ENCODE measurements at places on chromosomes 6 and 20.

DNA sequence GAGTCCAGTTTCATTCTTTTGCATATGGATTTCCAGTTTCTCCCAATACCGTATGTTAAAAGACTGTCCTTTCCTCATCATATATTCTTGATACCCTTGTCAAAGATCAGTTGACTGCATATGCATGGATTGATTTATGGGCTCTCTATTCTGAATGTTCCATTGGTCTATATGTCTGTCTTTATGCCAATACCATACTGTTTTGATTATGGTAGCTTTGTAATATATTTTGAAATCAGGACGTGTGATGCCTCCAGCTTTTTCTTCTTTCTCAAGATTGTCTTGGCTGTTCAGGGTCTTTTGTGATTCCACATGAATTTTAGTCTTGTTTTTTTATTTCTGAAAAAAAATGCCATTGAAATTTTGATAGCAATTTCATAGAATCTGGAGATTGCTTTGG, 51.9 kb downstream of the KIZ start:
- DNase-seq, result no peak

- no peak for DNase-seq
These were observed 156.4 kb upstream of the SYNCRIP start for GRCh38 chr6:85798931-85799652.

DNA sequence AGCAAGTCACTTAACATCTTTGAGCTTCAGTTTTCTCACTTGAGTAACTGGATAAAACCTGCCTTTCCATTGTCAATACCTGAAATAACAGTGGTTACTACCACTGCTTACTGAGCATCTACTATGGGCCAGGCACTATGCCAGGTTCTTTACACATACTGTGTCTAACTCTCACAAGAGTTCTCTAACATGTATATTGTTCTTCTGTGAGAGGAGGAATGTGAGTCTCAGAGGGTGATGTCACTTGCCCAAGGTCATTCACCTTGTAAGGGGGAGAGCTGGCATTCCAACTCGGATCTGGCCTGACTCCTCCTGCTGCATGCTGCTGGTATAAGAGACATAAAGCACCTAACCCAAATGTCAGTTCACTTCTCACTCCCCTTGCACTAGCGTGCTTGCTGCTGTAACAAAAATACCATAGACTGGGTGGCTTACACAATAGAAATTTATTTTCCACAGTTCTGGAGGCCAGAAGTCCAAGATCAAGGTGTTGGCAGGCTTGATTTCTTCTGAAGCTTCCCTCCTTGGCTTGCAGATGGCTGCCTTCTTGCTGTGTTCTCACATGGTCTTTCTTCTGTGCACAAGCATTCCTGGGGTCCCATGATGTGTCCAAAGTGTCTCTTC, 21.9 kb upstream of the SGK2 start:
- peak; percentile 56 for DNase-seq

DNA sequence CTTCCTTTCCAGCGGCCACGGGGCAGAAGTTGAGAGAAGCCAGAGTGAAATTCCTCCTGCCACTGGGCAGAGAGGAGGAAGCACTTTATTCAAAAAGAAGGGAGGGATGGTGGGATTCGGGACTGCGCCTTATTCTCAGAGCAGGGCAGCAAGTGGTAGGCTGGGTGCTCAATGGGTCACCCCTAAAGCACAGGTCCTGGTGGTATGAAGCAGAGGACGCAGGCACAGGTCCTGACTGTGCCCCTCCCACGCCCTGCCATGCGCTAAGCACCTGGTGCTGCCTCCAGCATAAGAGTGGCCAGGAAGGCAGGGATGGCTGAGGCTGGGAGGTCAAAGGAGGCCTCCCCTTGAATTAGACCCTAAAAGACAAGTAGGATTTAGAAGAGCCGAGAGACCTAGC, 4.9 kb upstream of the GRM4 start:
- DNase-seq, result no peak

DNA sequence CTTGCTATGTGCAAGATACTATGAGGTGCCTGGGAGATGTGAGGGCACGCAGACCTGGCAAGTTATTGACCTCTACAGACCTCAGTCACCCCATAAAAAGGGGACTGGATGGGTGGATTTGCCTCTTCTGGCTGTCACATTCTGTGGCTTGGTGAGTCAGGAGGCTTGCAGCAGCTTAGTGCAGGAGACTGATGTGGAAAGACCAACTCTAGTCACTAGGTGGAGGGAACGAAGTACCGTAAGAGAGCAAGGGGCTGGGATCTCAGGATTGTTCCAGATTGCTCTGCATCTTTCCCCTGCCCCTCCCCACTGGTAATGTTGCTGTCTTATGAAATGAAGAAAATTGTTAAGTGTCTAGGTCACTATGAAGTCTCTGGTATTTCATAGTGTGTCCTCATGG, 3.3 kb downstream of the MAPRE1 start:
- DNase-seq, result peak; percentile 90

- DNase-seq, result no peak
These were observed 280.6 kb downstream of the HDGFL1 start for GRCh38 chr6:22849921-22850320.

DNA sequence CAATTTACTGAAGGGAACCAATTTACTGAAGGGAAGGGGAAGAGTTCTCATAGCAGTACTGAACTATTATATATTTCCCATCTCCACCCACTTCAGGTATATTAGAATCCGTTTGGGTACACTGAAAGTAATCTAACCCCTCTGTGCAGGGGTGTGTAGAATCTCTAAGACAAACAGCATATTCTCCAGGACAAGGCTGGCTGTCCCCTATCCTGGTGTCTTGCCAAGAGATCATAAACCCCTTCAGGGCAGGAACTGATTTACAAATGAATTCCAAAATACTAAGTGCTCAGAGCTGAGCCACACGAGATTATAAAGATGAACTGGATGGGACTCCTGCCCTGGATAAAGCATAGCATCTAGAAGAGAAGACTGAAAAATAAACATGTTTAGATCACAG, 9.2 kb downstream of the ASF1A start:
- DNase-seq, result no peak

- DNase-seq, result peak; percentile 79
These were observed 764 bp downstream of the BAG6 start for GRCh38 chr6:31651602-31652191.

GRCh38 chr6:161458201-161458951, 184.5 kb upstream of the AGPAT4 start:
- DNase-seq, result no peak

- DNase-seq, result peak; percentile 31
These were observed 25.2 kb downstream of the TBX18 start for GRCh38 chr6:84738996-84739865.

DNA sequence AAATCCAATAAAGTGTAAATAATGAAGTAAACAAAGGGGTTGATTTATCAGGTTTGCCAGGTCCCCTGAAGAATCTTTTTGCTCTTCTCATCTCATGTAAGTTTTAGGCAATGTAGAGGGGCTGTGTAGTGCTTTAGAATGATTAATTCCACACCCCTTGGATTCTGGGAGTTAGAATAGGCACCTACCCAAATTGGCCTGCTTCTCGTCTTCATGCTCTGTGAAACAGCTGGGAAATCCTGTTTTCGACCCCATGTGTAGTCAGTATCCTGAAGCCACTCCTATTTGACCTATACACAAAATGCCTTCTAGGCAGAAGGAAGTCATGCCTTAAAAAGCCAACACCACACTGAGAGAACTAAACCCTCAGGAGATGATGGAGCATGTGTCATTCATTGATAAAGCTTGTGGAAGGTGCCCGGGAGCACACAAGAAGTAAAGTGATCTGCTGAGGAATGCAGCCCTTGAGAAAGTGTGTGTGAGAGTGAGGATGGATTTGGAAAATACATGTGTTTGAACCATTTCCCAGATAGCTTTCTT, 170.9 kb downstream of the KLHL32 start:
- DNase-seq, result no peak

DNA sequence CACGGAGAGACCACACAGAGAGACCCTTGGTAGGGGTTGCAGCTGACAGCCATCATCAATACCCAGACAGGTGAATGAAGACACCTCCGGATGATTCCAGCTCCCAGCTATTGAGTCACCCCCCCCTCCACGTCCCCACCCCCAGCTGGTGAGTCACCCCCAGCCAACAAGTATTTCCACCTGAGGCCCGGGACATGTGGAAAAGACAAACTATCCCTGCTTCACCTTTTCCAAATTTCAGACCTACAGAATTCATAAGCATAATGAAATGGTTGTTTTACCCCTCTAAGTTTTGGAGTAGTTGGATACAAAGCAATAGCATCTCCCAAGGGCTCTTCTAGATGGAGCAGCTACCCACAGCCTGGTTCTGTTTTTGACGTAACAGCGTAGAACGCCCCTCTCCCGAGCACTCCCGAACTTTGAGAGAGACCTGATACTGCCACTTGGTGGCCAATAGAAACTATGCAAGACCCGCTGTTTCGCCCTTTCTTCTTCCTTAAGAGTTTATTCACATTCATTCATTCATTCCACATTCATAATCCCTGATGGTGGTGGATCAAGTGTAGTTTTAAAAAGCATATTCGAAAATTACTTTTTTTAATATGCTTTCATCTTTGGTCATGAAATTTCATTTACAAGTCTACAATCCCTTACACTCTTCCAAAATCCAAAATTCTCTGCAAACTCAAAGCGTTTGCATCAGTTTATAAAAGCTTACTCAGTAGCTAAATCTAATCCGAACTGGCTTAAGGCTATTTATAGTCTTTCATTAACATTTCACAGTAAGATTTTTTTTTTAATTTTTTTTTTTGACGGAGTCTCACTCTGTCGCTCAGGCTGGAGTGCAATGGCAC, 15.1 kb upstream of the PPP1R16B start:
- peak; percentile 22 for DNase-seq

DNA sequence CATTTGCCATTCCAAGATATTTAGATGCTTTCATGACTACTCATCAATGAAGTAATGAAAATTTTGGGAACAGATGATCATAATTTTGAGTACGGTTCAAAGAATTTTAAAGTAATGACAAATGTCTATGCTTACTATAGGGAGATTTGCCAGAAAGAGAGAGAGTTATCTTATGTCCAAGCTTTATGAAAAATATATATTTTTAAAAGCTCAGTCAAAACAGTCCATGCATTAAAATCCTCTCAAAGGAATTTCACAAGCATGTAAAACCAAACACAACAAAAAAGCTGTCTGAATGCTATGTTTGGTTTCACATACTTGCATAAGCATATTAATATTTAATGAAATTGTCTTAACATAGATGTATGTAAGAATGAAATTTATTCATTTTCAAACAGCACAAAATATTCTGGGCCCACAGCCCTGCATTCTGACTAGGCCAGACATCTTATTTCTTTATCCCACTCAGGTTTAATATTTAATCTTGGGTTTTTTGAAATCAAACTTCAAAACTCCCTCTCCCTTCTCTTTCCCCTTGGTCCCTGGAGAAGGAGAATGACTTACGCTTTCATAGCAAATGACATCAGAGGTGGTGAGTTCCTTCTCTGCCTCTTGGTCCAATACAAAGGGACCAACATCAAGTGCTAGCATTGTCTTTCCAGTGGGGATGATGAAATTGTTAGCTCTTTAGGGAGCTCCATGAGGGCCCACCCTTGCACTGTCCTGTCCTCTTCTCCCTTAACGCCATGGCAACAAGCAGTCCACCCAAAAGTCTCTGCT, 94.2 kb downstream of the ADAT2 start:
- no peak for DNase-seq

DNA sequence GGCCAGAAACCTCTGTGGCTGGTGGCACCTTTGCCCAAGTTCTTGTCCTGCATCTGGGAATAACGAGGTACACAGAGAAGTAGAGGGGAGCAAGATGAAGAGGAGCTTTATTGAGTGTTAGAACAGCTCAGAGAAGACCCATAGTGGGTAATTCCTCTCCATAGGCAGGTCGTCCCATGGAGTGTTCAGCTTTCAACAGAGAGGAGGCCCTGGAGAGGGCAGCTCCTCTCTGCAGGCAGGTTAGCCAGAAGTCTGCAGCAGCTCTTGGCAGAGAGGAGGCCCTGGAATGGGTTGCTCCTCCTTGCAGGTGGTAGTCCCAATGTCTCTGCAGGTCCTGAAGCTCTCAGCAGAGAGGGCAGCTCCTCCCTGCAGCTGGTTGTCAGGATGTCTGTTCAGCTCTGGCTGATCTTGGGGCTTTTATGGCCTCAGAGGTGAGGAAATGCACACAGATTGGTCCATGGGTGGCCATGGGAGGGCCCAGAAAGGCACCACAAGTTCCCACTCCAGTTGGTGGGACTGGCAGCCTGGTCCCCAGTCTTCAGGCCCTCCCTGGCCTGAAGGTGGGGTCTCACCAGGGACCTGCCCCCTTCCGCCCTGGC, 89.0 kb downstream of the IPCEF1 start:
- DNase-seq, result no peak

- no peak for DNase-seq
These were observed 74.4 kb downstream of the BCAS1 start for GRCh38 chr20:53995949-53996348.

- no peak for DNase-seq
These were observed 72.0 kb downstream of the LY86 start for GRCh38 chr6:6660339-6661045.

DNA sequence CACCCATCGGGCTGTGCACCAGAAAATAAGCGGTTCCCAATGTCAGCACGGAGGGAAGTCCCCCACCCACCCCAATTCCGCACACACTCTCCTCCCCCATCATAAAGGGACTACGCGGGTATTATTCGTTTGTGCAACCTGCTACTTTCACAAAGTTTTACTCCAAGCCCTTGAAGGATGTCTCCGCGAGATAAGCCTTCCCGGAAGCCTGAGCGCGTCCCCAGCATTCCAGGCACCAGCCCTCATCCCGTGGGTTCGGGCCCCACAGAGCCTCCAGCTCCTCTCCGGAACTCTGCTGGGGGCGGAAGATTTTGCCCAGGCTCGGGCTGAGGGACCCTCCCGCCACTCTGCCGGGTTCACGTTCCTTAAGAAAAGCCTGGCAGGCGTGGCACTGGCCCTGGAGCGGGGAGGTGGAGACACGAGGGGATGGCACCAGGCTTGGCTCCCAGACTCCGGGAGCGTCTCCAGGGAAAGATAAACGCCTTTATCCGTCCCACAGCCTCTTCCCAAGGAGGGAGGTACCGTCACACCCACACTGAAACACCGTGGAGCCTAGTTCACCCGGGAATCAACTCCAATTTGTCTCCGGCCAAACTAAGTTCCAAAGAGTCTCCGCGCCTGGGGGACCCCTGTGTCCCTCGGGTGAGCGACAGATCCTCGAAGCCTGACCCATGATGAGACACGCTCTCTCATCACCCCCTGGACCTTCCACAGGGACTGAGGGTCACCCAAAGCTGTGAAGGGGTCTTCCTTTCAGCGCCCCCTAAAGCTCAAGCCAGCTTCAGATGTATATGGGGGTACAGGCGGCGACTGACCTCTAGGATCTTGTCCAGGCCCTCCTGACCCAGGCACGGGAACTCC, 934 bp downstream of the KCNK5 start:
- no peak for DNase-seq

DNA sequence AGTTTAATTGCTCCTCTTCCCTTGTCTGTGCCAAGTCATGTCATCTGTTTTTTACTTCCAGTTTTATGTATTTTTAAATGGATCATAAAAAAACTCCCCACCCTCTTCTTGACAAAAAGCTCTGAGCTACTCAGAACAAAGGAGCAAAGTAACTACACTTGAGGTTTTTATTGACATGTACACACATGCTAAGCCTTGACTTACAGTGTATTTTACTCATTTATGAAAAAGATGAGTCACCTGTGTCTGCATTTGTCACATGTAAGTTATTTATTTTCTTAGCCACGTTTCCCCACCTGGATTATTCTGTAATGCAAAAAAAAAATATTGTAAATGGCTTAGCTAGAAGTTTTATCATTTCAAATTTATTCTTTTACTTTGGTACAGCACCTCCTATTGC, 628.8 kb upstream of the SLC35B3 start:
- DNase-seq, result no peak

Measured in iris pigment epithelial cell (primary cell).